Activated T-cell treated with anti-CD3 and anti-CD28 coated beads for 24 hours (primary cell): ENCODE measurements at places on chromosomes 16 and 17.

GRCh38 chr16:50925758-50926357, 184.0 kb downstream of the CYLD start:
- DNase-seq, result no peak

GRCh38 chr16:89623511-89624261, 10.2 kb downstream of the DPEP1 start:
- no peak for DNase-seq

GRCh38 chr16:86527366-86527765, 17.0 kb downstream of the FOXF1 start:
- DNase-seq, result no peak

DNA sequence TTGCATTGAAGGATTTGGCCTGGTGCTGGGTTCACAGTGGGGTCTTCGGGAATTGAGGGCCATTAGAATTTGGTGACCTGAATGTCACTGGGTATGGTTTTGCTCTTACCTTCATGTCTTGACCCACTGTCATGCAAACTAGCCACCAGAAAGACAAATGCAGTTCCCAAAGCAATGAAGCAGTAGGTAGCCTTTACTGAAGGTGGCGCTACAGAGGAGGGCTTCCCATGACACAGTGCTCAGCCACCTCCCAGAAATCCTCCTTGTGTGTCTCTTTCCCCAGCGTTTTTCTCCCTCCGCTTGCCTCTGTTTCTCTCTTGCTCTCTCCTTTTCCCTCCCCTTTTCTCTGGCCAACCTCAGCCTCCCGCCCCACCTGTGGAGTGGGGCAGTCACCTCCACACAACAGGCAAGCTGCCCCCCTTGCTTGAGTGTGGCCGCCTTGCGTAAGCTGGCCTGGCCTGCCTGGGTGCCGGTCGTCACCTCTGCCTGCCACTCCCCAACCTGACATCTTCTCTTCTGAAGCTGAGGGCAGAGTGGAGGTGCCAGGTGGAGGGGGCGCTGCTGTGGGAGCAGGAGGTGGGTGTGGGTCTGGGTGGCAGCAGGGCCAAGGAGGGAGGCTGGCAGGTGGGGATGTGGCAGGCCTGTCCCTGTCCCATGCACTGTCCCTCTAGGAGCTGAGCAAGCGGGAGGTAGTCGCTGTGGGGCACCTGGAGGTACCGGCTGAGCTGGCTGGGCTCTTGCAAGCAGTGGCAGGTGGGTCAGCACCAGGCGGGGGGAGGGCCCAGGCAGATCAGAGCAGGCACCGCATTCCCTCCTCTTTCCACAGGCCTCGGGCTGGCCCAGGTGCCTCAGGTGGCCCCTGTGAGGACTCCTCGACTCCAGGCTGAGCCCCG, 34.7 kb downstream of the MYO15A start:
- DNase-seq, result no peak

- no peak for DNase-seq
These were observed 22.3 kb upstream of the BRD7 start for GRCh38 chr16:50390914-50391716.
